Endothelial cell of umbilical vein (primary cell): ENCODE measurements at places on chromosomes 1 and 21. TPM values are rescaled to one million over a fixed set of nuclear protein-coding genes. Genes with fewer than 3 reads are reported as not detected.
A peak's percentile ranks its signal among the peaks of the same experiment; 100 is the strongest.

- no peak for DNase-seq
Observed at GRCh38 chr1:198297281-198297680, 140.5 kb downstream of the NEK7 start.

DNA sequence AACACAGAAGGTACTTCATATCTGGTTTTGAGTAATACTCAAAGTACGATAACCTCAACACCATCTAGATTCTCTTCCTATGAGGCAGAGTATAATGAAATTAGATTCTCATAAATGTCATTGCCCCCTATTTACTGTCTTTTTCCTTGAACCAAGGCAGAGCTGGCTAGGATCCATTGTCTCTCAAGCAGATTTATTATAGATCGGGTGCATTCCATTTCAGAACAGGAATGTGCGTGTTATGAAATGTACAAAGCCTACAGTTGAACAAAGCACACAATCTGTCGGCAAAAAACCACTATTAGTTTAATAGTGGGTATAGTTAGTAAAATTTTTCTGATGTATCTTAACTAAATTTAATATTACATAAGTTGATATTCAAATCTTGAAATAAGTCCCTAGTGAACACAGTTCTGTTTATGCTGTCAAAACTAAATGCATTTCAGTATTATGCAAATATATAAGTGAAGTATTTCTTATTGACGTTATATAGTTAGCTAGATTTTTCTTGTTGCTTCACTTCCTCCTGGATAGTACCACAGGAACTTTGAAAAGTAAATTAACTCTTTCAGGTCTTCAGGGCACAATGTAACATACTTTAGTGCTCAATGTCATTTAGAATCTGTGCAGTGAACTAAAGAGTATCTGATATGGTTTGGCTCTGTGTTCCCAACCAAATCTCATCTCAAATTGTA lies 92.1 kb downstream of the DDAH1 start:
- peak; percentile 51 for DNase-seq

- DNase-seq: no peak
Observed at GRCh38 chr1:5142389-5142788, 488.0 kb downstream of the AJAP1 start.

Gene IVL
- total RNA-seq: not detected in 2 replicates

Gene AADACL4
- not detected in 2 replicates for total RNA-seq

Gene CFAP74
- not detected in 2 replicates for total RNA-seq

DNA sequence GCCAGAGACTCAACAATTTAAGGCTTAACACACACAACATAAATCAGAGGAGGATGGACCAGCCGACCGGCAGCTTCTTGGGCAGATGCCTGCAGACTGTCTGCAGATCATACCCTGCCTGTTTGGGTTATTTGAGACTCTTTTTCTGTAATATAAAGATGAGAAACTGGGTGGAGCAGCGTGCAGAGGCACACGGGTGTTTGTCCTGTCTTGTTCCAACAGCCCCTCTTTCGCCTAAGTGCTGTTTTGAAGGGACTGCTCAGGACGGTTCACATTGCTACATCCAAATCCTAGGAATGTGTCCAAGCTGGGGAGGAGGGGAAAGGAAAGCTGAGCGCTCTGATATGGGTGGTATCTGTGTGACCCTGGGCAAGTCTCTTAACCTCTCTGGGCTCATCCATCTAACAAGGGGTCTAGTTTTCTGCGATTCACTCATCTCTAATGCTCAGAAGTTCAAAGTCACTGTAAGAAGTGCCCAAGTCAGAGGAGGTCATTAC lies 149.9 kb downstream of the CLIC6 start:
- DNase-seq: no peak

GRCh38 chr1:74505928-74506710 lies 6.3 kb downstream of the LRRC53 start:
- DNase-seq: no peak

- peak; percentile 64 for DNase-seq
Observed at GRCh38 chr1:92538048-92538412, 51.3 kb upstream of the GFI1 start.

DNA sequence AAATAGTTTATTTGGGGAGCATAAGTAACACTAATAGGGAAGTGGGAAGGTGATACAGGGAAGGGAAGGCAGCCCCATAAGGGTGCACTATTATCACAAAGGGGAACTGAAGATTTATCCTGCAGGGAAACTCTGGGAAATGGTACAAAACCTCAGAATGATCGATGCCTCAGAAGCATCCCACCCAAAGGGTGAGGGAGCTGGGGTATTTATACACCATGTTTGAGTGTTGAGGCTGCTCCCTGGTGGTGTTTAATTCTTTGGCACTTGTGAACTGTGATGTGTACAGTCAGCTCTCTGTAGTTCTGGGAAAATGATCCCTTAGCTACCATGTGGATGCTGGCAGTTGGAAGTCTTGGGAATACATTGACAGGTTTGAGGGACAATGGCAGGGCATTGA lies 5.1 kb upstream of the TRIM62 start:
- no peak for DNase-seq

Gene HSD17B7
- total RNA-seq: 25.6 and 26.6 TPM in 2 replicates

- DNase-seq: no peak
Observed at GRCh38 chr1:150383631-150384324, 19.8 kb downstream of the RPRD2 start.

- DNase-seq: no peak
Observed at GRCh38 chr1:27795601-27796000, 22.6 kb downstream of the STX12 start.

- DNase-seq: no peak
Observed at GRCh38 chr1:178912597-178912996, 41.7 kb upstream of the ANGPTL1 start.

Gene CPTP
- 25.1 and 29.5 TPM in 2 replicates for total RNA-seq

GRCh38 chr1:59565611-59566410 lies 248.9 kb upstream of the HOOK1 start:
- DNase-seq: no peak

DNA sequence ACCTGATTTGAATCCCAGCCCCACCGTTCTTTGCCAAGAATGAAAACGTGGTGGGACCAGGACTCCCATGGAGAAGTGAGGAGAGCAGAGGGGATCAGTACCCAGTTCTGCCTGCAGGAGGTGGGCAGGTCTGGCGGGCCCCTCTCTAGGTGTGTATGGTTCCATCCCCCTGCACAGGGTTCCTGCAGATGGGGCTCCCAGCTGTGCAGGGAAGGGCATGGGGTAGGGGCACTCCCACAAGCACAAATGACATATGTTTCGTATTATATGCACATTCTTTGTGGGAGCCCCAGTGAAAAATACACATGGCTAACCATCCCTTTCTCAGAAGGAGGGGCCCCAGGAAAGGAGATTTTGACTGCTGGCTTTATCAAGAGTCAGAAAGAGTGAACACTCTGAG lies 144.6 kb downstream of the PLPP3 start:
- no peak for DNase-seq

DNA sequence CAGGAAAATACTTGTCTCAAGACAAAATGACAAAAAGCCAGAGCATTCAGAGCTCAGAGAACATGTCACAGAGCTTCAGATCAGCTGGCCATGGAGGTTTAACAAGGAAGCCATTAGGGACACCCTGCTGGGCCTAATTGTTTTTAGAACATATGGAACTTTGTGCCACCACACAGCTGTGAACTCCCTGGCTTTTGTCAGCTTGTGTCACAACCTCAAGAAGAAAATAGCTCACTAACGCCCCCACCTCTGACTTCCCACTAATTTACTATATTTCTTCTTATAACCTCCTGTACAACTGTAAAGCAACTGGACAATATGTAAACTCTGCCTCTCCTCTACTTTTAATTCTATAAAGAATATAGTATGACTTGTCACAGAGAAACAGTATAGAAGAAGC lies 21.0 kb upstream of the TDRD10 start:
- DNase-seq: peak; percentile 35

DNA sequence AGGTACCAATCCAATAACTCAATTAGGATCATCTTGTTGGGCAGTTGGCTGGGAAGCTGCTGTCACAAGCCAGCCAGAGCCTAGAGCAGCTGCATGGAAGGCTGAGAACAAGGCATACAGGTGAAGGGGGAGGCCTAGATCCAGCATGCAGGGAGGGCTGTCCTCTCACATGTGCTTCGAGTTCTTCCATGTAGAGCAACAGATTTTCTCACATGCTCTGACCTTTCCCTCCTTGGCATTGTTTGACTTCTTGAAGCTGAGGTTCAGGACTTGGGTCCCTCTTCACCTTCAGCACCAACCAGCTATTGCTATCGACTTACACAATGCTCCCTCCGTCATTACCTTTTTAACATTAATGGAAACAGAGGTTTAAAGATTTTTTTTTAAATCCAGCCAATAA lies 257.7 kb downstream of the ATG4C start:
- DNase-seq: no peak

Gene OVAAL
- not detected in 2 replicates for total RNA-seq

GRCh38 chr1:118945489-118945888 lies 42.7 kb downstream of the TBX15 start:
- DNase-seq: no peak

DNA sequence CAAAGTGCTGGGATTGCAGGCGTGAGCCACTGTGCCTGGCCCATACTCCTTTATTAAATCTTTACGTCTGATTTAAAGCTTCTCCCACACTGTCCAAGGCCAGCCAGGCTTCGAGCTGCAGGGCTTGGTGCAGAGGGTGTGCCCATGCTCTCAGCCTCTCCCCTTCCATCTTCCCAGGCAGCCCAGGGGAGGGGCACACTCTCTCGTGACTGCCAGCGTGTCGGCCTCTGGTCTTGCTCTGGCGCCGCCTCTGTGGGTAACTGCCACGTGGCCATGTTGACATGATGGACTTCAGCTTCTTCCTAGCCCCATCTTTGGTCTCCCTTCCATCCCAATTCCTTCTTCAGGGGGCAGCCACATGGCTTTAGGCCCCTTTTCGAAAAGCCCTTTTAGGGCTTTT lies 4.7 kb downstream of the GPR137B start:
- no peak for DNase-seq

Gene ADAM30
- total RNA-seq: not detected in 2 replicates

Gene CELSR2
- total RNA-seq: 1.4 and 2.2 TPM in 2 replicates

- peak; percentile 54 for DNase-seq
Observed at GRCh38 chr1:63817152-63817667, 43.4 kb downstream of the ROR1 start.

- no peak for DNase-seq
Observed at GRCh38 chr1:165419839-165420238, 25.1 kb downstream of the RXRG start.

GRCh38 chr1:244092293-244092963 lies 41.3 kb downstream of the ZBTB18 start:
- no peak for DNase-seq

Gene ARID1A
- 67.0 and 77.2 TPM in 2 replicates for total RNA-seq

DNA sequence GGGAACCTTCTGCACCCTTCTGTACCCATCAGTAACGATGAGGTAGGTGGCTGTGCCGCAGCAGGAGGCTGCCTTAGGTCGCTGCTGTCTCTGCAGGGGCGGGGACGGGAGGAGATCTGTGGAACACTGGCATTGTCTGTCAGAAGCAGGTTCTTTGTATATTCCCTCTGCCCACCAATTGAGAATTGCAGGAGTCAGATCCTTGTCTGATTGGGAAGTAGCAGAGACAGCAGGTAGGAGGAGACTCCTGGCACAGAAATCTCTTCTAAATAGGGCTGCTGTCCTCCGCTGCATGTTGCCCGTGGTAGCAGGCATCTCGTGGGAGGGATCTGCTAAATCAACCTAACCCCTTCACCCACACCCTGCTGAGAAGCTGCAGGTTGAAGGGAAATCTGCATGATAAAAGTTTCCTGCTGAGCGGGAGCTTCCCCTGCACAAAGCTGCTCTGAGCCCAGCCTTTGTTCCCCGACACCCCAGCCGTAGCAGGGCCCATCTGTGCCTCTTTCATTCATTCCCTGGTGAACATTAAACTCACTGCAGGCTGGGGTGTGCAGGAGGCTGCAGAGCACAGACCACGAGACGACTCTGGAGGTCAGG lies 15.9 kb downstream of the SARS1 start:
- DNase-seq: no peak

- DNase-seq: no peak
Observed at GRCh38 chr1:6923955-6924881, 139.0 kb downstream of the CAMTA1 start.

GRCh38 chr21:15219894-15220293 lies 155.1 kb upstream of the NRIP1 start:
- DNase-seq: no peak

Gene SDF4
- 171 and 185 TPM in 2 replicates for total RNA-seq

Gene RNU1-4
- 1,319 and 2,019 TPM in 2 replicates for total RNA-seq

- no peak for DNase-seq
Observed at GRCh38 chr1:185159966-185160365, 3.0 kb downstream of the SWT1 start.

Gene FCER1G
- 1.6 and 2.2 TPM in 2 replicates for total RNA-seq

Gene TNNI3K
- total RNA-seq: not detected in 2 replicates

DNA sequence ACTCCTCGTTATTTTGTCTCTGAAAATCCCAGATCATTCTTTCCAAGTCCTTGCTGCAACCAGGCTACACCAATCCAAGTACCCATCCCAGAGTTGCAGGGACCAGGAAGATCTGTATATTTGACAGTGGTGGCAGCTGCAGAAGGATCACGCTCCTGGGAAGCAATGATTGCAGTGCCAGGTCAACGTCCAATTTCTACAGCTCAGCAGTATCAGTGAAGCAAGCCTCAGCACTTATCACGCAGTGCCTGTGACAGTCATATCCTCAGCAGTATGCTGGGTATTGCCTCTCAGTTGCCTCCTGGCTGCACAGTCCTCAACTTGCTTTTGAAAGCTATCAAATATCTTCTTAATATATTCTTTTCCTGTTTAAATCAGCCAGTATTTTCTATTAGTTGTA lies 66.7 kb downstream of the BARHL2 start:
- no peak for DNase-seq

Gene VWA5B1
- total RNA-seq: not detected in 2 replicates

Gene NLRP3
- 0.07 and 0.24 TPM in 2 replicates for total RNA-seq

Gene NUF2
- 38.6 and 38.7 TPM in 2 replicates for total RNA-seq
